ENCODE measurements at places on chromosomes 2 and 18. TPM values are rescaled to one million over a fixed set of nuclear protein-coding genes. Genes with fewer than 3 reads are reported as not detected.

DNA sequence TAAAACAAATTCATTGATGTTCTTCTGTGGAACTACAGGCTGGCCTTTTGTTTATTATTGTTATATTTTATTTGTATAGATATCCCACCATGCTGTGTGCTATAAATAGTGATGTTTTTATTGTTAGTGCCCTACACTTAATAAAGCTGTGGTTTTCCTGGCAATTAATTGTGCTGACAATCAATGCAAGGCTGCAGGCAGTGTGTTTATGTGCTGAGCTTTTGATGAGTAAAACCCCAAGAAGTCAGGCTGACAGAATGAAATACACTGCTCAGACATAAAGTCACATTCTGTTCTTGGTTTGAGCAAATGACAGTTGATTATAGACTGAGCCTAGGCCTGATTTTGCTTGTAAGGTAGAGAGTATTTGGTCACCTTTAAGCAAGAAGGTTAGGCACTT lies 362.7 kb downstream of the CPS1 start:
- DNase-seq = no peak

- DNase-seq = no peak
Measured at GRCh38 chr2:140654565-140654964, 1476.3 kb downstream of the LRP1B start.

DNA sequence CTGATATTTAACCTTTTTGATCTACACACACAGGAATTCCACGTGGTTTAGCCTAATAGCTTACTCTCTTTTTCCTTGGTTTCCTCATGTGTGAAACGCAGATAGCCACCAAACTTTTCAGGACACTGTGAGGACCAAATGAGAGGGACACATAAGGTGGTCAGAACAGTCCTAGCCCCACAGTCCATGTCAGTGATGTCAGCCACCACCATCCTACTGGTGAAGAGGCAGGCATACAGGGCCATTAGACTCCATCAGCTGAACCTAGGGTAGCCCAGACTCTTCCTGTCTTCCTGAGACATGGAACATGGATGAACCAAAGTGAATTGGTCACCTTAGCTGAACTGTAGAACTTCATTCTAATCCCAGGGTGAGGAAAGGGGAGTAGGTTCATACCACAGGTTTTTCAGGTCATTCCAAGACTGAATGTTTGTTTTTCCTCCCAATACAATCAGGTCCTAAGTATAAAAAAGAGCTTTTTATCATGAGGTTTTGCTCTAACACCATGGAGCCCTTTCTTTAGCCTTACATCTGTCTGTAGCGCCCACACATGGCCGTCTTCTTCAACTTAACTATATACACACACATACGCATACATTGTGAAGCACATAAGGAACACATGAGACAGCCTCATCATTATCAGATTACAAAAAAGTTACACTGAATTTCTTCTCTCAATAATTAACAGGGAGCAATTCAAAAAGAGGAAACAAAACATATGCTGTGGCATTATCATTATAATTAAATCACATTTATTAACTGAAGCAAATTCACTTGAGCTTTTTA lies 18.5 kb upstream of the NFE2L2 start:
- no peak for DNase-seq

Gene UPP2
- total RNA-seq = not detected

Measured in A172 (cell line).